Activated CD4-positive, alpha-beta T cell treated with anti-CD3 and anti-CD28 coated beads, Interleukin-2, amount 50 U/mL, for 16 hours (primary cell): ENCODE measurements at places on chromosomes 7 and 10.

DNA sequence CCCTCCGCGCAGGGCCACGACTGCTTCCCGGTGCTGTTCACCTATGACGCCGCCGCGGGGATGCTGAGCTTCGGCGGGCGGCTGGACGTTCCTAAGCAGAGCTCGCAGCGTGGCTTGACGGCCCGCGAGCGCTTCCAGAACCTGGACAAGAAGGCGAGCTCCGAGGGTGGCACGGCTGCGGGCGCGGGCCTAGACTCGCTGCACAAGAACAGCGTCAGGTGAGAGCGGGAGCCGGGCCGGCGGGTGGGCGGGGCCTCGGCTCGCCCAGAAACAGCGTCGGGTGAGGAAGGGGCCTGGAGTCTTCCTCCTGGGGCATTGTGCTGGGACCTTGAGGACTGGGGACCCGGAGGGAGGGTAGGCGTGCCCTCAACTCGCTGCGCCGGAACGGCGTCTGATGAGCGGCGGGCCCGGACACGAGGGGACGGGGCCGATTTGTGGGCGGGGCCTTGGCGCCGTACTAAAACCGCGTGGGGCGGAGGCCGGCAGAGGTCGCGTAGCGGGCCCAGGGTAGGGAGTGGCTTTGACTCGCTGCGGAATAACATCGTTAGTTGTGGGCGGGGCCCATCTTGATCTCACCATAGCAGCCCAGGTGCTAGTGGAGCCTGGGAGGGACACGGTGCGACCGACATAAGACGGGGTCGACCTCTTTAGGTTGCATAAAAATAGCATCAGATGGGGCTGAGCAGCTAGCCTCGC lies 15.6 kb downstream of the PDAP1 start:
- DNase-seq, result peak; percentile 82

- no peak for DNase-seq
These were observed 231.4 kb downstream of the BMPER start for GRCh38 chr7:34136698-34137097.

DNA sequence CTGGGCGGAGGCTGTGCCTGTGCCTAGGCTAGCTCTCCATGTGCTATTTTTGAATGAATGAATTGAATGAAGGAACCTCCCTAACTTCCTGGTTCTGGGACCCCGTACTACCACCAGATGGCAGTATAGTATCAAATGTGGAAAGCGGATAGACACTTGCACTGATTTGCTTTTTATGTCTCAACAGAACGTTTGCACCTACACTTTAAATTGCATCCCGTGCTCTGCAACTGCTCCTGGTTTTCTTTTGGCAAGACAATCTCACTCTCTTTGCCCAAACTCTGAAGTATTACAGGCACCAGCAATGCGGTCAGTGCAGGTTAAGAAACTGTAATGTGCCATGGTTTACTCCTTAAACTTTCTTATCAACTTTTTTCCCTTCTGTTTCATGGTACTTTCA lies 6.5 kb downstream of the FZD8 start:
- DNase-seq, result peak; percentile 70

- DNase-seq, result no peak
These were observed 98.6 kb downstream of the ELMO1 start for GRCh38 chr7:37349979-37350590.

GRCh38 chr7:106009503-106010226 lies 46.6 kb downstream of the CDHR3 start:
- peak; percentile 85 for DNase-seq
